ENCODE measurements at places on chromosomes 2 and 18.

DNA sequence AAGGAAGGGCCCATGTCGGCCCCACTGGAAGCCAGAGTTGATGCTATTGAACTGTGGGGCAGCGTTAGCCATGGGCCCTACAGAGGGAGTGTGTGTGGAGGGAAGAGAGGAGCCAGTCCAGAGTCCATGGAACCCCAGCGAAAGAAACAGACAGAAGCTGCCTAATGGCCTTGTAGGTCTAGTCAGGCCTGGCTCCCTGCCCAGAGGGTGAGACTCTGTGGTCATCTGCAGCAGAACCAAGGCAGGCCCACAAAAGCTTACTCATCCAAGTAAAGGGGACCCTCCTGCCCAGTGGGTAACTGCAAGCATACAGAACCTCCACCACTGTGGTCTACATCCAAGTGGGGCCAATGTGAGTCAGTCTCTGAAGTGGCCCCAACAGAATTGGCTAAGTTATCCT, 439.8 kb downstream of the TGIF1 start:
- no peak for DNase-seq

DNA sequence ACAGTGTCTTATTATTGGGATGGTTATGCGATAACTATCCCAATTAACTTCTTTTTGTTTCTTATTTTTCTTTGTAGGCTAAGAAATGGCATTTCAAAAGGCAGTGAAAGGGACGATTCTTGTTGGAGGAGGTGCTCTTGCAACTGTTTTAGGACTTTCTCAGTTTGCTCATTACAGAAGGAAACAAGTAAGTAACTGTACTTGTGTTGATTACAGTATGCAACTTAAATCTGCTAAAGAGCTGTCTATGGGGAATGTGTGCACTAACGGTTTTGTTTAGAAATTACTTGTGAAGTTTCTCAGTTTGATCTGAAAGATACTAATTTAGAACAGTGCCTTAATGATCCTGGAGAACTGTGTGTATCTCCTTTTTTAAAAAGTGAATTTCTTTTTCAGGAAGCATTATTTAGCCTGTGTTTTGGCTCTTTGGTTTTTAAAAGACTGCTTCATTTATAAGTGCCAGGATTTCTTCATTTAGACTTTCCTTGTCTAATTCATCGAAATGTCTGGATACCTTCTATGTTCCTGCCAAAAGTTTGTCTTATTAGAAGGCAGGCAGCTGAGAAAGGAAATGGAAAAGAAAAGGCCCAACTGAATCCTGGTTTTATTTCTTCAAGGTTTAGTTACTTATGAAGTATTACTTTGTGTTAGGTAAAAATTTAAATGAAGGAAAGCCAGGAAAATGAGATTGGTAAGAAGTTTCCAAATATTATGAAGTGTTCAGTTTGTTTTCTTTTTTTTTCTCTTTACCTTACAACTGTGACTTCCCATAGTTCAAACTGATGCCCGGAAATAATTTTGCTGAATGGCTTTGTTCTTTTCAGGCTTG, 40.1 kb downstream of the GPD2 start:
- no peak for DNase-seq

- DNase-seq, result no peak
Measured at GRCh38 chr2:46786228-46786627, 129.4 kb downstream of the MCFD2 start.

GRCh38 chr2:58065248-58065647, 18.6 kb downstream of the VRK2 start:
- DNase-seq, result no peak

- DNase-seq, result no peak
Measured at GRCh38 chr2:88885679-88886416, 194.4 kb downstream of the RPIA start.

DNA sequence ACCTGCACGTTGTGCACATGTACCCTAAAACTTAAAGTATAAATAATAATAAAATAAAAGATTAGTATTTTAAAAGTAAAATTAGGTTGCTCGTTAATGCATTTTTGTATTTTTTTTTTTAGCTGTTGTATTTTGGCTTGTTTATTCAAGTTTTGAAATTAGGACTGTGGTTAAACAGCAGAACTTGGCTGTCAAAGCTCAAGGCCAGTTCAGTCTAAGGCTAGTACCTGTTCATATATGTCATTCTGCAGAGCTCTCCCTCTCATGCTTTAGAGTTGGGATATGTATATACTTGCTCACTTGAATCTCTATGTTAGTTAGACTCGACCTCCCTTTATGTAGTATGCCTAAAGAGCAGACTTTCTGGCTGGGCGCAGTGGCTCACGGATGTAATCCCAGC, 32.7 kb downstream of the MOB4 start:
- DNase-seq, result no peak

- peak; percentile 24 for DNase-seq
Measured at GRCh38 chr2:197952540-197953202, 148.3 kb downstream of the PLCL1 start.

DNA sequence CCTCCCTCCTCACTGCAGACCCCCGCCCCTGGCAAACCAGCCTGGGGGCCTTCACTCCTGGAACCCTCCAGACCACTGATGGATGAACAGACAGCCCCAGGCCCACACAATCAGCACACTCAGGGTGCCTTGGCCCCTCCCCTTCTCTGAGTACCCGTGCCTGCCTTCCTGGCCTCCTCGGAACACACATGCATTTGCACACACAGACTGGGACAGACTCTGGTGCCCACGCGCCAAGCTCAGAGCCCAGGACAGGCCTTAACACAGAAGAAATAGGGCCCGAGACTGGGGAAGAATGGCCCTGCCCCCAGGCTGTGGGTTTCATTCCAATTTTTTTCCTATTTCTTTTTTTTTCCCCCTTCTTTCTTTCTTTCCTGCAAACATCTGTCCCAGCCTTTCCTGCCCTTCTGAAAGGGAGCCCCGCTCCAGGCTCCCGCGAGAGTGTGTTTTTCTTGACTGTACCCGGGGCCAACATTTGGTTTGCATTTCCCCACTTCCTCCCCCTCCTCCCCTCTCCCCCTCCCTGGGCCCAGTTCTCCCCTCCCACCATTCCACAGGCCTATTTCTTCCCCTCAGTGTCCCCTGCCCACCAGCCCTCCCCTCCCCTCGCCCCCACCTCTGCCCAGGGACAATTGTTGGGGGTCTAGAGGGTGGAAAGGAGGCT, 618 bp upstream of the TNS1 start:
- no peak for DNase-seq

DNA sequence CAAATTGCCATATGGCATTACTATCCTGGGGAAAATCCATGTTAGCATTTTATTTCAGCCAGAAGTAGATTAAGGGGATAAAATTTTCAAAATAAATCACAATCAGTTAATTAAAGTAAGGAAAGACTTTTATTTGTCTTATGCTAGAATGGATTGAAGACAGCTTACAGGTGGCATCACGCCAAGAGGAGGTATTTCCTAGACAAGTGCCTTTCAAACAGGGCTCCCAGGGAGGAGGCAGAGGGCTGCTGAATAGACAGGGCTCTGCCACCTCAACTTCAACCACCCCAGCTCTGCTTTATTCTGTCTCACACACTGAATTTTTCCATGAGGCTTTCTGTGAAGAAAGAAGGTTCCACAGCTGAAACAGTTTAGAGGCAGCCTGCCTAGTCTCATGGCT, 12.2 kb downstream of the CCDC68 start:
- no peak for DNase-seq

GRCh38 chr2:96664366-96664925, 21.9 kb downstream of the FER1L5 start:
- no peak for DNase-seq

GRCh38 chr2:45729753-45730512, 78.5 kb downstream of the PRKCE start:
- DNase-seq, result no peak

- DNase-seq, result no peak
Measured at GRCh38 chr2:239946562-239946863, 78.6 kb downstream of the NDUFA10 start.

DNA sequence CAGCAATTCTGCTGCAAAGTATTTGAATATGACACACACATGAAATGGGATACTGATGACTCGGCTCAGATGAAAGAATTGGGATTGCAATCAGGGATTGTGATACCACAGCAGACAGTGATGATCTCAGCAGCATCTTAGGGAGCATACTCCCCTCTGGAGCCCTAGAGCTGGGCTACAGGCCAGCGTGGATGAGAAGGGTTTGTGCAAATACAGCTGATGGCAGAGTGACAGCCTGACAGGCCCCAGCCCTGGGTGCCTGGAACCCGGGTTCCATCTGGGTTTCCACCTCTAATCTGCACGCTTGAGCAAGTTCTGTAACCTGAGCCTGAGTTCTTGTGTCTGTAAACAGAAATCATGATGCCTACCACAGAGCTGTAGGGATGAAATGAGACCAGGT, 418.0 kb downstream of the LRATD1 start:
- no peak for DNase-seq

DNA sequence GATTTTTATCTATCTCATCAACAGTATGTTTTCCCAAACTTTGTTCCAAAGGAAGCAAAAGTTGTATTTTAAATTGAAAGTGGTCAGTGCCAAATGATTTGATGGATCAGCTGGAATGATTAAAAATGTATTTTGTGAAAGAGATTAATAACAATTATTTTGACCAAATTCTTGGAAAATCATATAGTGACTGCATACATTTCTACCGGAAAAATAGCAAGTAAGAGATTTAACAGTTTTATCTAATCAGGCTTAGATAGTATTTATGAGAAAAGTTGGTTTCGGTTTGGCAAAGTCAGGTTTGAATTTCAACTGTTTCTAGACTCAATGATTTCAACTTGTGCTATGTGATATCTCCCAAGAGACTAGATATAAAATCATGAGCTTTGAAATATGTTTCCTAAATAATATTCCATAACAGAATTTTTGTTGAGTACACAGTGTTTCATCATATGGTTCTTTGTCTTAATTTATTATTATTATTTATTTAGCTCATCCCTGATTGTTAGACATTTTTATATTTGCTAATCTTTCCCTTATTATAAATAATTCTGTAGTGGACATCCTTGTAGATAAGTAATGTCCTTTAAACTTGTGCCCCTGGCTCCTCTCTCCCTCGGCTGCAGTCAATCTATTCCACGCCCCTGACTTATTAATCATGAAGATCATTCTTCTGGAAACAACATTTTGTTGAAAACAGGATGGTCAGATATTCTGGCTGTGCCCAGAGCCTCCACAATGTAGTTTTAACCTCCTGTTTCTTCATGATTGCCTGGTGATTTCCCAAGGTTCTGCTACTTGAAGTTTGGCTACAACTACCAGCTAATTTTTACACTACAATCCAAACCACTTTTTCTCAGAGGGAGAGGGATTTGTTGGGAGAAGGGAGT, 520.7 kb upstream of the TCF4 start:
- DNase-seq, result no peak

- DNase-seq, result no peak
Measured at GRCh38 chr2:156800781-156801361, 364.7 kb downstream of the GPD2 start.

- DNase-seq, result no peak
Measured at GRCh38 chr2:167986223-167986622, 261.2 kb downstream of the STK39 start.

DNA sequence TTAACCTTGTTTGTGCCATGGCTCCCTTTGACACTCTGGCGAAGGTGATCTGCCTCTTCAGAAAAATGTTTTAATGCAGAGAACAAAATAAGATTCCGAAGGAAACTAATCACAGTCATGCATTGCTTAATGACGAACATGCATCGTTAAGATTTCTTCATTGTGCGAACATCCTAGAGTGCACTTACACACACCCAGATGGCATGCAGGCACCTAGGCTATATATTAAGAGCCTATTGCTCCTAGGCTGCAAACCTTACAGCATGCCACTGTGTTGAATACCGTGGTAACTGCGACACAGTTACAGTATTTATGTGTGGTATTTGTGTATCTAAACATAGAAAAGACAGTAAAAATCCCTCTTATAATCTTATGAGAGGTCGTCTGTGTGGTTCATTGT, 8.3 kb downstream of the ASAP2 start:
- DNase-seq, result no peak

DNA sequence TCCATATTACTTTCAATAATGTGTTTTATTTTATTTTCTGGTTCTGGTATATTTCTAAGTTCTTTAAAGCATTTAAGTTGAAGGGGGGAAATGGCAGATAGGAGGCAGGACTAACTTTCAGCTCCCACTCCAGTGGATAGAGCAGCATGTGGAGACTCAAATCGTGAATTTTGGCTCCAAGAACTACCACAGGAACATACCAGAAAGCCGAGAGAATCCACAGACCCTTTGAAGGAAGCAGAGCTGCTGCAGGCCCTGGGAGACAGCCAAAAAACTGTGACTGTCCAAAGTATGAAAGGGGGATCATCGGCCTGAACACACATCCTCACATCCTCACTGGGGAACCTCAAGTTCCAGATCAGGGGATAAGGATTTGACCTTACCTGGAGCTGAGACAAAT, 207.6 kb upstream of the VWC2L start:
- DNase-seq, result no peak

DNA sequence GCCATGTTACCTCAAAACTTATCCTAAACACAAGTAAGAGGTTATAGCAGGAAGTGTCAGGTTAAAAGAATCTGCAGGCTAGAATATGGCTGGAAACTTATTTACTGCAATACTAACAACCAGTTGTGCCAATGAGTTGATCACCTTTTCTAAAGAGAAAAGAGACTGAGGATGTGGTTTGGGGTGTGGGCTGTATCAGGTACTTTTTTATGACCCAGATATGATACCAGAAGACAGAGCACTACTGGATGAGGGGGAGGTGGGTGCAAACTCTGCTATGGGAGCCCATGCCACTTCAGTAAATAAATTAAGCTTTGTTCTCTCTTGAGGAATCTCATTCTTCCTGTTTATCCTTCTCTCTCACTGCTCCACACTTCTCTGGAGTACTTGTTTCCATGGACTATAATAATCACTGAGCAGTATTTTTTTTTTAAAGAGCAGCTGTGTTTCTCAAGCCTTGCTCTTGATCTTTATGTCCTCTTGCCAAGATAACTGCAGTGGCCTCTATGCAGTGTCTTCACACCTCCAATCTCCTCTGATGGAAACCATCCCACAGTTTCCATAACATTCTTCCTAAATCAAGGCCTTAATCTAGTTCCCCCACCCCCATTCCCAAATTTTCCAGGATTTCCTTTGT, 51.2 kb upstream of the NOSTRIN start:
- peak; percentile 14 for DNase-seq

DNA sequence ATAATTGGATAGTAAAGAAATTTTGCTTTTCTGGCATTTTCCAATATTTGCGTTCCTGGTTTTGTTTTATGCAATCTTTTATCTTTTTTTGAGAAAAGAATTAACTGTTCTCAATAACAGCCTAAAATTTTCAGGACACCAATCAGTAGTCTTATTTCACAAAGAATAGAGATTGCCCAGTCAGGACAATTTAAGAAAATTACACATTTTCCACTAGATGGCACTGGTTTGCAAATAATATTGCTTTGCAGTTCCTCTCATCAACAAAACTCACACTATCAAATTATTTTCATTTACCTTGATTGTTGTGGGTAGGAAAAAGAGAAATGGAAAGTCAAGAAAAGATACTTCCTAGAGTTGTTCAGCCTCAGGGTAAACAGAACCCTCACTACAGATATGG, 2.4 kb upstream of the RBM45 start:
- no peak for DNase-seq

GRCh38 chr2:27400348-27401135, 8.8 kb downstream of the PPM1G start:
- DNase-seq, result no peak

GRCh38 chr2:28356095-28356911, 36.4 kb upstream of the FOSL2 start:
- DNase-seq, result no peak

- no peak for DNase-seq
Measured at GRCh38 chr18:74841248-74841647, 243.6 kb downstream of the ZNF407 start.

Data from stimulated activated CD4-positive, alpha-beta T cell treated with anti-CD3 and anti-CD28 coated beads, Interleukin-12 subunit alpha, Interleukin-12 subunit beta, amount 100 ng/mL, for 48 hours (primary cell).